ENCODE measurements at places on chromosomes 7 and 10.
A peak's percentile ranks its signal among the peaks of the same experiment; 100 is the strongest.

DNA sequence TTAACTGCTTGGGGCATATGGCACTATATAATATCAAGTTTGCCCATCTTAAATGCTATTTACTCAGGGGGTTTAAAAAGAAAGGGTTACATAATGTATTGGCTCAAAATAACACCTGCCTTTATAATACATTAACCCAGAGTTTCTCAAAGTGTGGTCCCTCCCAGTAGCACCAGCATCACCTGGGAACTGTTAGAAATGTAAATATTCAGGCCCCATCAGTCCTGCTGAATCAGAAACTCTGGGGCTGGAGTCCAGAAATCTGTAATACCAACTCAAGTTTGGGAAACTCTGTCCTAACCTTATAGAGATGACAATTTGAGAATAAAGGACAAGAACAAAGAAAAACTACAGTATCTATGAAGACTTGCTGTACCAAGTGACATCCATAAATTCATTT is 270.7 kb downstream of the PARD3 start:
- no peak for DNase-seq

DNA sequence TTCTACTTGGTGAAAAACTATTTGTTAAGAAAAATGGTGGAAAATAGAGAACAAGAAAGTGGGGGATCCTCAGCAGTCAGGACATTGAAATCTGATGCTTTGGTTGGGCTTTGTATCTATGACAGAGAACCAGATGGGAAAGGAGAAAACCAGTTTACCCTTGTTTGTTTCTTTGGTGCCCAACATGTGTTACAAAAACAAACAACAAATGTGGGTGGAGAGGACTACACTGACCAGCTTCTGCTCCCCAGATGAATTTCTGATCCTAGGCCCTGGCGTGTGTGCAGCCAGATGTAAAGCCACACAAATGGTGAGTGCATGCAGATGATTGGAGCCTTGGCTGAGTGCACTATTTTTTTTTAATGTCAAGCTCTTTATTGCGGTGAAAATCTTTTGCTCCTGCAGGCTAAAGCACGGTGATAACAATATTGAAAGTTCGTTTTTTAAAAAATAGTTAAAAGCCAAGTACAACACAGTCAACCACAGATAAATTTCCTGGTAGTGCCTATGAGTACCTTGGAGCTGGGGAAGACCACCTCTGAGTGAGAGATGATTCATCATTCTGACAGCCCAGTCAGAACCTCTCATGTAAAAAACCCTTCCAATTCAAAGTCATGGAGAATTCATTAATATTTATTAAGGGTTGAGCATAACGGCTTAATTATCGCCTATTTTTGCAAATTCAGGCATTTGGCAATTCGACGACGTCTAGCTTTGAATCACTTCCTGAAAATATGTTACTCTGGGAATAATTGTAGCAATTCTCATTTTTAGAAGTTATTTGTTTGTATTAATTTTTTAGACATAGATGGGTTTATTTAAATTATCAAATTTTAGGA is 163.7 kb downstream of the AGMO start:
- no peak for DNase-seq

- no peak for DNase-seq
These were observed 198.7 kb downstream of the CXCL12 start for GRCh38 chr10:44186150-44186549.

- DNase-seq: no peak
These were observed 152.1 kb downstream of the LHFPL3 start for GRCh38 chr7:104480529-104480928.

DNA sequence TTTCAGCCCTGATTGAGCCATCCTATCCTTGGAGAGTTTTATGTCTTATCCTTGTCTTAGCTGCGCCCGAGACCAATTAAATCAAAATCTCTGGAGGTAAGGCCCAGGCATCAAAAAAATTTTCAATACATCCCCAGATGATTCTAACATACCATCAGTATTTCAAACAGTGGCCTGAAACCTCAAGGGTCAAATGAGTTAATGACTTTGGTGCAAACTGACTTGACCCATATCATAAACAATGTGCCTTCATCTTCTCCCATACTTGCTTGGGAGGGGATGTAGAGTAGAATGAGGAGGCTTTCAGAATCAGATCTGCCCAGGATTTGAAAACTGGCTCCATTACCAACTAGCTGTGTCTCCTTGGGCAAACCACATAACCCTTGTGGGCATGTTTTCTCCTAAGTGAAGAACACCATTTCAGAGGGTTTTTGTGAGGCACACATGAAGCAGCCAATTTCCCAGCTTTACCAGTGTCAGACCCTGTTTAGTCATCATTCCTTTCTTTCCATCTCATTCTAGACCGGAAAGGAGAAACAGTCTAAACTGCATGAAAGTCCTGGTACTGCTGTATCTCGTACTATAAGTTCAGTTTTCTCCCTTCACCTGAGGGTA is 35.7 kb upstream of the ATXN7L1 start:
- DNase-seq: no peak

GRCh38 chr7:90262438-90262837 is 17.5 kb downstream of the CFAP69 start:
- DNase-seq: no peak

GRCh38 chr10:133274751-133275683 is 1.7 kb downstream of the ADAM8 start:
- DNase-seq: no peak

DNA sequence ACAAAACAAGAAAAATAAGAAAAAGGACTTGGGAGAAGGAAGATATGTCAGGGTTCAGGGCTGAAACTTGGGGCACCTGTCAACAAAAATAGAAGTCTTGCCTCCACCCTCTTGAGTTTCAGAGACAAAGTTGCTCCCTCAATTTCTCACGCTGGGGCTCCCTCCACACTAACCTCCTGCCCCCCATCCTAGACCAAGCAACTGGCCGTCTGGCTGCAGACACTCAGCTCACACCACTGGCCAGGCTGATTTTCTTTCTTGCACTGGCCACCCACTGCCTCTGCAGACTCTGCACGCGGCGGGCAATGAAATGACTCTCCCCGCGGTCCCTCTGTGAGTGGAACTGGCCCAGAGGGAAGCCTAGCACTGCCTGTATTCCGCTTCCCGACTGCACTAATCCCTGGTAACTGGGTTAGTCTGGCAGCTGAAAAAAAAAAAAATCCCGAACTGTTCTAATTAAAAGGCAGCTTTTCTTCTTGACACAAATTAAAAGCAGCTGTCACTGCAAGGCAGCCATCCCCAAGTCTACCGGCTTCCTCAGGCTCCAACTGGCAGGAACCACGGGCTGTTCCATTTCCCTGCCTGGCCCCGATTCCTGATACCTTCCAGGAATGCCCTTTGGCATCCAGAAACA is 83.5 kb downstream of the SPDYE5 start:
- DNase-seq: peak; percentile 15

- no peak for DNase-seq
These were observed 390.3 kb downstream of the KCNMA1 start for GRCh38 chr10:77247031-77247990.

DNA sequence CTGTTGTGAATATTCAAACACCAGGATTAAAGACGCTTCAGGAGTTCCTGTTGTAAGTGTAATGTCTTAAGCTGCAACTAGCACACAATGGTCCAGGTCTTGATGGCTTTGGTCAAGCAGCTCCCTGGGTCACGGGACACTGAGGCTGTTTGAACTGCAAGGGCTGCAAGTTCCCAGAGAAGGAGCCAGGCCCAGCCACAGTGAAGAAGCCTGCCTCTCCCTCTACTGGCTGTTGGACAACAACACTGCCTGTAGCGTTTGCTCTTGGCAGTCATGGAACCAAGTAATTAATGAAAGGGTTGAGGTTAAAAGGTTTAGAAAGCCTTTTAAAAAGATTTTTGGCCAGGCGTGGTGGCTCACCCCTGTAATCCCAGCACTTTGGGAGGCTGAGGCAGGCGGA is 31.9 kb upstream of the GUSB start:
- DNase-seq: peak; percentile 9
